ENCODE measurements at places on chromosomes 5 and 9.

DNA sequence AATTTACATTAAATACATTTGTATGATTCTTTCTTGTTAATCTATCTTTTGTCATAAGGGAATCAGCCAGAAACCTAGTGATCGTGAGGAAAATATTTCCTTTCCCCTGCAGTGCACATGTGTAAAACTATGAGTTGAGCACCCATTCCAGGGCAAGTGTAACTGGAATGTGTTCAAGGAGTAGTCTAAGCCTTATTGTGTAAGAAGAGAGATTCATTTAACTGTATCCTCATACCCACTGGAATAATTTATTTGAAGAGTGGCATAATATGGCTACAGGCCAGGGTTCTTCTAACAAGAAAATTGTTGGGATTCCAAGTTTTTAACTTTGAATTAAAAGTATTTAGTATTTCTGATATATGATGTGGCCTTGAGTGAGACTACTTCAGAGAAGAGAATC is 1692.7 kb downstream of the EFNA5 start:
- no peak for DNase-seq

- peak; percentile 62 for DNase-seq
These were observed 535 bp upstream of the NFIB start for GRCh38 chr9:14314424-14314928.

GRCh38 chr9:94974154-94974879 is 247.8 kb downstream of the AOPEP start:
- no peak for DNase-seq

- no peak for DNase-seq
These were observed 4.6 kb downstream of the ISL1 start for GRCh38 chr5:51387884-51388275.

DNA sequence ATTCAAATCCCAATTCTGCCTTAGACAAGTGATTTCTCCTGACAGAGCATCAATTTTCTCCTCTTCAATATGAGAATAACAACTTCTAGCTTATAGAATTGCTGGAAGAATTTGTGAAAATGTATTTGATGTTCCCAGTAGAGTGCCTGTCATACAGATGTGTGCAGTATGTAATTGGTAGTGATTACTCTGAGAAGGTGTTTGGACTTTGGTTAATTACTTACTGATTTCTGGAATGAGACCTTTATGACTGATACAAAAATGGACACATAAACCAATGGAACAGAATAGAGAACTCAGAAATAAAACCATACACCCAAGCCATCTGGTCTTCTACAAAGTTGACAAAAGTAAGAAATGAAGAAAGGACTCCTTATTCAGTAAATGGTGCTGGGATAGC is 101.9 kb upstream of the TRIM32 start:
- DNase-seq, result no peak

DNA sequence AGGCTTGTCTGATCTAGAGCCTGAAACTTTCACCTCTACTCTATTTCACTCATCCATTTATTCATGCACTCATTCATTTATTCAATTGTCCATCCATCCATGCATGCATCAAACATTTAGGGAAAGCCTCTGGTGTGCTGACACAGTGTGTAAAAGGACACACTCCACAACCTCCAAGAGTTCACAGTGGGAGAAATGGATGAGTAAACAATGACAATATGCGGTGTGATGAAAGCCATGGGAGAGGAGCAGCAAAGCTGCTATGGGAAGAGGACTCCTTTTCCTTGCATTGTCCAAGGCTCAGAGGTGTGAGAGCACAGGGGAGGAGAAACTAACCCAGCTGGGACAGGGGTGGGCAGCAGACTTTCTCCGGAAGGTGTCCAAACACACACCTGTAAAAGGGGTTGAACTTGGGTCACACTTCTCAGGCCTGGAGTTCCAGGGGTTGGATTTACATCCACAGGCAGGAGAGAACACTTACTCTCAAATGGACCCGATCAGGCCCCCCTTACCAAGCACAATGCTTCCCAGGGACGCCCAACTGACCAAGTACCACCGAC is 21.2 kb upstream of the PFDN1 start:
- DNase-seq, result no peak

- DNase-seq, result peak; percentile 55
These were observed 177.0 kb downstream of the FGF18 start for GRCh38 chr5:171596391-171596878.

DNA sequence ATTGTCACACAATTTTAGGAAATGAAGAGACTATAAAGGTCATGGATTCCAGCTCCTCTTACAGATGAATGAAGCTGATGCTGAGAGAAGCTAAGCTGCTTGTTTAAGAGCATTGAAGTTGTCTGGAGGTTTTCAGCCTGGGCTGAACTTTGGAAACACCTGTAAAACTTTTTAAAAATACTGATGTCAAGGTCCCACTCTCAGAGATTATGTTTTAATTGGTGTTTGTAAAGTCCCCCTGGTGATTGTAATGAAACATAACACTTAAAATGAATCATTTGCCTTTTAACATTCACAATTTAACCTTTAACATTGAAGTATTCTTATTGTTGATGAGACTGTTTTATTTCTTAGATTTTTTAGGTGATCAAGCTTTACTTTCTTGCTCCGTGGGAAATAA is 16.4 kb downstream of the RAD23B start:
- DNase-seq, result no peak

GRCh38 chr5:55407059-55407684 is 99.4 kb downstream of the MTREX start:
- DNase-seq, result no peak

- DNase-seq, result no peak
These were observed 399.3 kb downstream of the EBF1 start for GRCh38 chr5:158700231-158701006.

- no peak for DNase-seq
These were observed 109.1 kb upstream of the ELL2 start for GRCh38 chr5:96070622-96071225.

GRCh38 chr5:168851902-168852321 is 272.7 kb upstream of the PANK3 start:
- DNase-seq, result no peak

DNA sequence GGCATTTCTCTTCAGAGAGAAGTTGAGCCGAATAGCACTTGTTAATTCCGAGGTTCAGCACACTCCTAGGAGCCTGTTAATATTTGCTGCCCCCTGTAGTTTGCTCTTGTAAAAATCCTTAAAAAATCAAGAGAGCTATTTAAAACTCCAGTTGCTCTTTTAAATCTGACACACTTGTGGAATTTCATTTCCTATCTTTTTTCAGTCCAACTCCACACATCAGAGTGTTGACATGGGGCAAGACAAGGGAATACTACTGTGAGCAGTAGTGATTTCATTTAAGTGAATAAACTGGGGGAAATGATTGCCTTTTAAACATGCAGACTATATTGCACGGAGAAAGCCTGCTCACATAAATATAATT is 1096.3 kb upstream of the DMAC1 start:
- no peak for DNase-seq

DNA sequence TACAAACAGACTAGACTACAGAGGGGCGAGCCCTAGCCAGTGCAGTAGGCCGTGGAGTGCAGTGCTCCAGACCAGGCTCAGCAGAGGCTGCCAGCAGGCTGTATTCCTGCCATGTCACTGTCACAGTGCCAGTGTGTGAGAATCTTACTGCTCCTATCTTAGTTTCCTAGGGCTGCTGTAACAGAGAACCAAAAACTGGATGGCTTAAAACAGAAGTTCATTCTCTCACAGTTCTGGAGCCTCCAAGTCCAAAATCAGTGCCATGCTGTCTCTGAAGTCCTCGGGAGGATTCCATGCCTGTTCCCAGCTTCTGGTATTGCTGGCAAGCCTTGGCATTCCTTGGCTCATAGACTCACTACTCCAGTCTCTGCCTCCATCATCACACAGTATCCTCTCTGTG is 75.0 kb upstream of the SAP30L start:
- no peak for DNase-seq

DNA sequence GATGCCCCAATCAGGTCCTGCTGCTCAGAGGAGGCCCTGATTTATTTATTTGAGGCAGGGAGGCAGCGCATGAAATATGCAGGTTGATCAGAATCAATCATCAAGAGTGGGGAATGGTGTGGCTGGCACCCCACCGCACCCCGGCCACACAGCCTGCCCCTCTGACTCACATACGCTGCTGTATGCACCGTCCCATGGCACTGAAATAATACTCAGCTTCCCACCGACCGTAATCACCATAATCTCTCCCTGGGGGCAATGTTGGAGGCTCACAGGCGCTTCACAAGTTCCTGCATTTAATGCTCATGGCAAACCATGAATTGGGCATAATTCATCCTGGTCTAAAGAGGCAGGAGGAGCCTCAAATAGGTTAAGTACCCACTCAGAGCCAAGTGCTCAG is 141.2 kb upstream of the TBC1D2 start:
- DNase-seq, result no peak

Data from thoracic aorta (tissue), 2 donors.